Fibroblast of skin of left biceps (primary cell): ENCODE measurements at places on chromosomes 11 and 22.

DNA sequence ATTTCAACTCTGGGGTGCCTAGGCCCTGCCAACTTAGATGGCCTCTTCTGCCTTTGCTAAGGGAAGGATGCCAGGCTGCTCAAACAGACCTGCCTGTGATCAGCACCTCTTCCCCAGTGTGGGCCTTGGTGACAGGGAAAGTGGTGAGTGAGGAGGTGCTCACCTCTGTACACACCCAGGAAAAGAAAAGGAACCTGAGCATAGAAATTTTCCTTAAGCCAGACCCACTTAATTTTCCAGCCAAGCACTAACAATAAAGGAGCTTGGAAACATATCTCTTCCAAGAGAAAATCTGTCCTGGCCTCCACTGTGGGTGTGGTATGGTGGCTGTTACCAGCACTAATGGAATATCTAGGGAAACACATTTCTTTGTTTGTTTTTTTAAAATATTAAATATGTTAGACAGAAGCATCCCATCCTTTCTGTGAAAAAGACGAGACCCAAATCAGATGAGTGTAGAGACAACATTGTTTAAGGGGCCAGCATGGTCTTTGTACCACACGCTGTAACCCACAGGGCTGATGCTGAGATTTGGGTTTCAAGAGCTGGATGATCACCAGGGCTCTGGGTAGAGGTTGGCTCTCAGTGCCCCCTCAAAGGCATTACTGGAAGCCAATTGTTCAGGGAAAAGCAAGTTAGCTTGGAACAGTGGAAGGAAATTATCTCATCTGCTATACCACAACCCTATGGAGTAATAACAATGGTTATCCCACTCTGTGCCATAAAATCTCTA, 472.2 kb downstream of the INSC start:
- no peak for DNase-seq

DNA sequence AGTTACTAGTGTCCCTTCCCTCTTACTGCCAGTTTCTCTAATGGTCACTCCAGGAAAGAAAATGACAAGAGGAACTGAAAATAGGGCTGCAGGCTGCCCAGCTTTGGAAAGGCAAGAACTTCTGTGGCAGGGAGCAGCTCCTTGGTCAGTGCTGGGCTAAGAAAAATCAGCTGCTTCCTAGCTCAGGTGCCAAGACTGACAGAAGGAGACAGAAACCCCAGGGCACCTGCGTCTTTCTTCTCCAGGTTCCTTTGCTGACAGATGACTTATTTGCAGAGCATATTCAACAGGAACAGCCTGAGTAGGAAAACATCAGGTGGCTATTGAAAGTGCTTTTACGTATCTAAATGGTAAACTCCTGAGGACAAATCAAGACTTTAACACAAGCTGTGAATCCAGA, 25.4 kb downstream of the MAML2 start:
- DNase-seq, result no peak

GRCh38 chr11:44556735-44557409, 8.6 kb upstream of the CD82 start:
- no peak for DNase-seq

DNA sequence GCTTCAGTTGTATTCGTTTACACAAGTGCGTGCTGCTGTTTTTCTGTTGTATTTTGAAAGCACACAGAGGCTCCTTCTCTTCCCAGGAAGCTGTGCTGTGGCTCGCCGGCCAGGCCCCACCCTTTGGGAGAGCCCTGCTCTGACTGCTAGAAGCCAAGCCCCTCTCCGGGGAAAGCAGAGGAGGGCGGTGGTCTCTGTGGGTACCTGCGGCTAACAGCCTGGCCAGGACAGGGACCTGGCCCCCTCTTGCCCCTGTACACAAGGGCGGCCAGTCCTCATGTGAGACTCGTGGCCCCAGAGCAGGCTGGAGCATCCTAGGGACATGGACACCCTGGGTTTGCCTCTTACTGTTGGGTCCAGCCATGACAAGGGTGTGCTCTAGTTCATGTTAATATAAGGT, 14.8 kb downstream of the MOB2 start:
- no peak for DNase-seq

GRCh38 chr22:39931251-39931650, 28.9 kb upstream of the TMA7B start:
- no peak for DNase-seq

DNA sequence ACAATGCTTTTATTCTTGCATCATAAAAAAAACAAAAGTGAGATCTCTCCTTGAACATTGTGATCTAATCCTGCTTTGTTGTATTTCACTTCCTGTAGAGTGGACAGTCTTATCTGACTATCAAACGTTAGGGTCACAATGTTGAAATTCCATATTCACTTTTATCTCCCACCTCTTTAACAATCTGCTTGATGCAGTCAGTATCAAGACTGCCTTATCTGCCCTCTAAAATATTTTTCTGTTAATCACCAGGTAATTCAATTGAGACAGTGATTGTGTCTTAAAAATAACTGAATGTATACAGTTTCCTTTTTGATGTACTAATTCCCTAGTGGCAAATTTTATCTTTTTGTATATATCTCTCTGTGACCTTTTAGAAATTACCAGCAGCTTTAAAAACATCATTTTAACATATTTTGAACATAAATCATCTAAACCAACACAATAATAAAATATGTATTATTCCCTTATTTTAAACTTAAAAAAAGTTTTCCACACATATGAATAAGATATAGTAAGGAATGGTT, 143.1 kb upstream of the MPPED2 start:
- no peak for DNase-seq

DNA sequence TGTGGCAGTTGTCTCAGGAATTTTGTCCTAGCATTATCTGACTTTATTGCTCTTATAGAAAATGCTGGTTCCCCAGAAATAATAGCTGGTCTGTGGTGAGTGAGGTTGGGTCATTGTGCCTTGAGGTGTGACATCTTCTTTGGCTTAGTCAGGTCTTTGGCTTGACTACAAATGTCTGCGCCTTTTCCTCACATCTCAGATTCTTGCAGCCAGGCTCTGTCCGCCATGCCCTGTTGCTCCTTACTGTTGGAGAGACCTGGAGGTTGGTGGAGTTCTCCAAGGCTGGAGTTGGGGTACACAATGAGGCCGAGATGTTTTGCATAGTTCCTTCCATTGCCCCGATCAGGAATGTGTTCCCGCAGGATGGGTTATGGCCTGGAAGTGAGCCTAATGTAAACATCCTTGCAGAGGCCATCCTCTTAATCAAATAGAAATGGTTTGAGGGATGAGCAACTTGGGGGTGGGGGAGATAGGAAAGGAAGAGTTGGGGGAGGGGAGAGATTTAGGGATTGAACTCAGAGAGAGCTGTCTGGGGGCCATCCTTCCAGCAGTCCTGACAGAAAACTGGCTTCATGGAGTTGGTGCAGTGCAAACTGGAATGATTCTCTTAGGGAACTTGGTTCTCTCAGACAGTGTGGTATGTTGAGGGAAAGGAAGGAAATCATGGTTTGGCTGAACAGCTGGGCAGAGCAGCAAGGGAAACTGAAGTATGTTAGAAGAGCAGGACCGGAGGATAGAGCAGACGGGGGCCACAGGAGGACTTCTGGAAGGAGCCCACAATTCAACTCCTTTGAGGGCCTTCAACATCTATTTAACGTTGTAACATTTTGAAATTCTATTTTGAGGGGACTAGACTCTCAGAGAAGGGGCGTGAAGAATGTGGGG, 49.9 kb downstream of the ZBTB16 start:
- no peak for DNase-seq

DNA sequence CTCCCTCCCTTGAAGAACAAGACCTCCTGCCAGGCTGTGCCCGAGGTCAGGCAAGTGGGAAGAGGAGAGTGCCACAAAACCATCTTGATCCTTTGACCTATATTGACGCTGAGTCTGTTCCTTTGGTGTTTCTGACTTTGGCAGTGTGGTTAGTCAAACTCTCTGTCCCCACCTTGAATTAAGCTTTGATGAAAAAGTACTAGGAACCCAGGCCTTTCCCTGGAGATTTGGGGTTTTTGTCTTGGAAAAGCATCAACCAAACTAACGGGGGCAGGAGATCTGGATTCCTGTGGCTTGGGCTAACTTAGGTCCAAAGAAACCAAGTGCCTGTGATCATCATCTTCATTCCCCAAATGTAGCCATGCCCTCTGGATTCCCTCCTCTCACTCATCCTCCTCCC, 40.4 kb downstream of the ARFGAP2 start:
- no peak for DNase-seq

- DNase-seq, result no peak
These were observed 5.7 kb upstream of the BTBD10 start for GRCh38 chr11:13468750-13469149.

- no peak for DNase-seq
These were observed 57.8 kb upstream of the RCN1 start for GRCh38 chr11:32033067-32033466.

DNA sequence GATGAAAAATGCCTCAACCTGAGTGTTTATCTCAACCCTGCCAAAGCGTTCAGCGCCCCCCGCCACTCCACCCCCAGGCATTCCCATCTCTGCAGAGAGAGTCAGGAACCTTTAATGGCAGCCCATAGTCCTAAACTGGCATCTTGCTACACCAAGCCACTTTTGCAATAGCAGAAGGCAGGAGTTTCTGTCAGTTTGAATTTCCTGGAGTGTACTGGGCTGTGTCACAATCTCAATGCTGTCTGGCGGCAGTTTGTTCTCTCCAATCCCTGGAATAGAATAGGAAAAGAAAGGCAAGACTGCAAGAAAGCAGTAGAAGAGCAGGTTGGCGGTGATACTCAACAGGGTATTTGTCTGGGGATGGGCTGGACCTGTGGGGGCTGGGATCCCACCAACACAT, 32.9 kb upstream of the FLI1 start:
- no peak for DNase-seq

- no peak for DNase-seq
These were observed 93.5 kb downstream of the CELSR1 start for GRCh38 chr22:46443850-46444389.

DNA sequence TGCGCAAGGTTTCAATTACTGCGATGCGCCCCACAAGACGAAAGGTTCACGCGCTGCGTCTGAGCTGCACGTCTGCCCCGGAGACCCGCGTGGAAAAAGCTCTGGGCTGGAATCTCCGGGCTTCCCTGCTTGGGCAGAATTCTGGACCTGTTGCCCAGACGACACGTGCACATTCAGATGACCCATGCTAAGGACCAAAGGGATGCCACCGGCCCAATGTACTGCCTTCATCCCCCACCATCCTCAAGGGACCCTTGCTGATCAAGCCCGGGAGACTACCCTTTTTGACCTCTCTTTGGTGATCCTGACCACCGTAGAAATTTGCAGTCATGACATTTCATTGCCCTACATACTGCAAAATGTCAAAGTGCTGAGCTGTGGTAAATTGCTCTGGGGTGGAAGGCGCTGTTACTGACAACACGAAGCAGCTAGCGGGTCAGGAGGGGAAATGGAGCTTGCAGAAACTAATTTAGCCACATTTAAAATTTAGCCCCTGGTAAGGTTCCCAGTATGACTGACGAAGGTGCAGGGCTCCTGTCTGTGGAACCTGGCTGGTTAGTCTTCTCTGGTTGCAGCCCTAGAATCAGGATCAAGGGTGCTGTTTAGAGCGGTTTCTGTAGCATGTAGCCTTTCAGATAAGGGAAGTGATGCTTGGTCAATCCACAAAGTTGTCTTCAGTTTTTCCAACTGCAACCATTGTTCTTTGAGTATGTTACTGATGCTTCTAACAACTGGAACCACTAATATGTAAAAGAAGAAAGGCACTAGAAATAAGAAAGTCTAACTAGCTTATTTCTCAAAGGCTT, 81.9 kb downstream of the PRR5L start:
- DNase-seq, result no peak

DNA sequence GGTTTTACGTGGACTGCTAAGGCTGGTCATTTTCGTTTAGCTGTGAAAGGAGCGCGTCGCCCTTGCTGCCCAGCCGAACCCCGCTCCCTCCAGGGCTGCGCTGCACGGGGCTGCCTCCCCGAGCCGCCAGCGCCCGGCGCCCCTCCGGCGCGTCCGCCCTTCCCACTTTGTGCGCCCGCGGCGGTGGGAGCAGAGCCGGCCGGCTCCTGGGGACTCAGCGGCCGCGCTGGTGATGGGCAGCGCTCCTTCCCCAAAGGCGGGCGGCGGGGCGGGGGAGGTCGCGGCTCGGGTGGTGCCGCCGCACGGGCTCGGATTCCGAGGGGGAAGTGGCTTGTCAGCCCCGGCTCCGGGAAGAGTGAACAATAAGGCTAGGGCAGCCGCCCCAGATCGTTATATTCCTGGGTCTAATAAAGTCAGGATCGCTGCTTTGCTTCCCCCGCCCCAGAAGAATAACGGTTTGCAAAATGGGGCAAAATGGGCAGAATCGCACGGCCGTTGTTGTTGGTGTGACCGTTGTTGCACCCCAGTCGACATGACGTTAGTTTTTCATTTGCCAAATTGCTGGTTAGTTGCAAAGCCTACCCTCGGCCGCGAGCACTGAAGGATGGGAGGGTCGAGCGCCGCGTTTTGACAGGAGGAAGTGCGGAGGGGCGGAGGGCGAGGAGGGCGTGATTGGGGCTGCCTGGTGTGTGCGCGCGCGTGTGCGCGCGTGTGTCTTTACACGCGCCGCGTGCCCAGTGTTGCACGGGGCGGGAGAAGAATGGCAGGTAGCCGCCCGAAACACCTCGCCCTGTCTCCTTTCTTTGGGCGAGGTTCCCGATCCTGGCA, 745 bp downstream of the NCAM1 start:
- DNase-seq, result no peak

- DNase-seq, result no peak
These were observed 38.9 kb upstream of the TNRC6B start for GRCh38 chr22:40138866-40139265.

- DNase-seq, result no peak
These were observed 83.7 kb upstream of the CHRM4 start for GRCh38 chr11:46475051-46475925.

- no peak for DNase-seq
These were observed 67.9 kb downstream of the KCNC1 start for GRCh38 chr11:17802491-17802890.

- DNase-seq, result no peak
These were observed at the start of gene MLC1 for GRCh38 chr22:50085211-50085972. Gene MLC1 (minus strand): TSS chr22:50085426. CDS start chr22:50084902, 524 bp downstream.

DNA sequence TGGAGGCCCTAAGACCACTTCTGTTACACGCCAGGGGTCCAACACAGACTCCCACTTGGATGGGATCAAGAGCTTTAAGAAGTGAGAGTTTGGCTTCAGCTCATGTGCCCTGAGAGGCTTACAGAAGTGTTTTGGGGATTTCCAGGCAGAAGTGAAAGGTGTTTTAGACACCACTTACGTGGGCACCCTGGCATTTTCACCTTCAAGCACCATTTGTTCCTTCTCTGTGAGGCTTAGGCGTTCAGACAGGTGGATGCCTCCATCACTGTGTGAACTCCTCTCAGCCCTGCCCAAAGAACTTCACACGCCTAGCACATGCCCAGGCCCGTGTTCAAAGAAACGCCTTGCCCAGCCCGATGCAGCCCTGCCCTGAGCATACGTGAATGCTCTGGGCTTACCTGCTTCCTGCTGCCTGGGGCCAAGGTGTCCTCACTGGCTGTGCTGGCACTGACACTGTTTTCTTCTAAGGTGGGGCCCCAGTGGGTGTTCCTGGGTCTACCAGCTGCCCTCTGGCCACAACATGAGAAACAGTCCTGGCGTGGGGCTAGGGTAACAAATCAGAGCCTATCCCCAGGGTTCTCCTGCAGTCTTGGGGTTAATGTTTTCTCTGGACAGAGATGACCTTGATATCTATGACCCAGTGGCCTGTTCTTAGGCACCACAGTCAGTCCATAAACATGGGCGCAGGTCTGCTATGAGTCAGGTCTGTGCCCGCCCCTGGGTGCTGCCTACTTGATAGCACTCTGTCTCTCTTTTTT, 34.0 kb downstream of the AMPD3 start:
- no peak for DNase-seq
